ENCODE measurements at places on chromosomes 11 and 22.

GRCh38 chr22:25763239-25763777 is 21.3 kb downstream of the MYO18B start:
- no peak for DNase-seq
- H3K27ac ChIP-seq: no peak overlapping the region
- H3K27me3 ChIP-seq: peaks cover 42% of the 10 kb centered on the region

DNA sequence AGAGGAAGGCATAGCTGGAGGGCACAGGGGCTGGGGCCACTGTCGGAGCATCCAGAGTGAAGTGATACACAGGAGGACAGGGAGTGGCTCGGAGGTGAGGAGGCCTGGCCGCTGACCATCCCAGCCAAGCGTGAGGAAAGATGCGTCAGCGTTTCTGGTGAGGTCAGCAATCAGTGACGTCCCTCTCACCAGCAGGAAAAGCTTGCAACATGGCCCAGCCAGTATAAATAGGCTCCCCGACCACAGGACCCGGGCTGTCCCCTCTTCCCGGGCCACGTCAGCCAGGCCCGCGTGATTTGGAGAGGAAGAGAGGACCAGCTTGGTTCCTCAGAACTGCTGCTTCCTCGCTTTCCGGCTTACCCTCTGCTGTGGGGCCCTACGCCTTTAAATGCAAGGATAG is 4.2 kb upstream of the OSM start:
- H3K27me3 ChIP-seq: peaks cover 16% of the 10 kb centered on the region
- no peak overlapping the region for H3K27ac ChIP-seq
- DNase-seq: no peak
- H3K36me3 ChIP-seq: no peaks in the 10 kb centered on the region

- peaks cover 14% of the 10 kb centered on the region for H3K27me3 ChIP-seq
- H3K27ac ChIP-seq: no peak overlapping the region
- H3K36me3 ChIP-seq: no peaks in the 10 kb centered on the region
- no peak for DNase-seq
- peaks cover 15% of the 10 kb centered on the region for H3K4me1 ChIP-seq
Observed at GRCh38 chr11:112366777-112367176, 106.1 kb upstream of the PLET1 start.

DNA sequence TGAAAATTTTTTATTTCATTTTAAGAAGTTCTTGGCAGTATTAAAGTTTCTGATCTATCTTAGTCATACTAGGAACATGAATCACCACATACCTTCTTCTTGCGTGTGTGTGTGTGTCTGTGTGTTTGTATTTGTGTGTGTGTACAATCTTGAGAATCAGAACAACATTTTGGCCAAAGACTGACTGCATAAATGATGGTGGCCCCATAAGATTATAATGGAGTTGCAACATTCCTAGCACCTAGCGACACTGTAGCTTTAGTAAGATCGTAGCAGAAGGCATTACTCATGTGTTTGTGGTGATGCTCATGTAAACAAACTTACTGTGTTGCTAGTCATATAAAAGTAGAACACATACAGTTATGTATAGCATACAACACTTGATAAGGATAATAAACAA is 205.4 kb downstream of the FAM76B start:
- DNase-seq: no peak
- H3K4me3 ChIP-seq: no peak overlapping the region
- H3K27me3 ChIP-seq: no peaks in the 10 kb centered on the region
- H3K27ac ChIP-seq: no peak overlapping the region
- peaks cover 5% of the 10 kb centered on the region for H3K4me1 ChIP-seq

DNA sequence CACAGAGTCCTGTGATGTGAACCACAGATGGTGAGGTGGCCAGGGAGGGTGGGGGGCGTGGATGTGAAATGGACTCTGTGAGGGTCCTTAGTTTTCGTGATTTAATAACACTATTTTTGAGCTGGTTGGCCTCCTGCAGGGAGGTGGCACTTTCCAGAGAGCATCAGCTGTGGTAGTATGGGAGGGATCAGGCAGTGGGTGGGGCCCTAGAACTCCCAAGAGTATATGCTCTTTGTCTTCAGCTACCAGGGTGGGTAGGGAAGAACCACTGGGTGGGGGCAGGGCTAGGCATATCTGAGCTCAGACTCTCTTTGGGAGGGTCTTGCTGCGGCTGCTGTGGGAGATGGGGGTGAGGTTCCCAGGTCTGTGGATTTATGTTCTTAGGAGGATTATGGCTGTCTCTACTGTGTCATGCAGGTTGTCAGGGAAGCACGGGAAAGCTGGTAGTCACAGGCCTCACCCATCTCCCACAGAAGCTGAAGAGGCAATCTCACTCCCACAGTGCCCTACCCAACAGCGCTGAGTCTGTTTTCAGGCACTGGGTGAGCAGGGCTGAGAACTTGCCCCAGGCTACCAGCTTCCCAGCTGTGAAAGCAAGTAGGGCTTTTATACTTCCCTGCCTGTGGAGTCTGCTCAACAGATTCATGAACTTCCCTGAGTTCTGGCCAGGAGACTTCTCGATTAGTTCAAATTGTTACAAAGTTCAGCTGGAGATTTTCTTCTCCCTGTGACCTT is 47.9 kb upstream of the SNX19 start:
- no peaks in the 10 kb centered on the region for H3K4me1 ChIP-seq
- no peaks in the 10 kb centered on the region for H3K36me3 ChIP-seq
- no peak for DNase-seq

- peaks cover 2% of the 10 kb centered on the region for H3K27me3 ChIP-seq
- H3K27ac ChIP-seq: no peak overlapping the region
- H3K4me3 ChIP-seq: no peak overlapping the region
- DNase-seq: no peak
Observed at GRCh38 chr11:102950622-102951081, 4.9 kb downstream of the MMP13 start.

GRCh38 chr11:19958204-19958603 is 202.1 kb downstream of the DBX1 start:
- DNase-seq: no peak
- no peaks in the 10 kb centered on the region for H3K36me3 ChIP-seq
- no peak overlapping the region for H3K4me3 ChIP-seq

- peaks cover 4% of the 10 kb centered on the region for H3K27me3 ChIP-seq
- no peak overlapping the region for H3K4me3 ChIP-seq
- no peak for DNase-seq
- no peak overlapping the region for H3K27ac ChIP-seq
Observed at GRCh38 chr11:132898021-132898420, 634.3 kb downstream of the OPCML start.

DNA sequence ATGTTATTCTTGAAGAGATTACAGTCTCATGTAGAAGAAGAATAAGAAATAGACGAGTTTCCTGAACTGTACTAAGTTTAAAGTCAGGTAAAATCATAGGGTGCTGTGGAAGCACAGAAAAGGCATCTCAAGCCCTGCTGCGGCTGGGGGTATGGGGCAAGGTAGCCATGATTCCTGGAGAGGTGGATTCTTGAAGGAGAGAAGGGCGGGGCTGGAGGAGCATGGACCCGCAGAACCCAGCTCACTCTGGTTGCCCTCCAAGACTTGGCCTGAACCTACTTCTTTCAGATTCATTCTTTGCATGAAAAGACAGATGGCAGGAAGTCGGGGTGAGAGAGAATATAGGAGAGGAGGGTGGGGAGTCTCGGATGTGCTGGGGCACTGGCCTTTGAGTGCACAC is 57.8 kb downstream of the OPCML start:
- no peaks in the 10 kb centered on the region for H3K36me3 ChIP-seq
- H3K4me1 ChIP-seq: no peaks in the 10 kb centered on the region
- no peak overlapping the region for H3K27ac ChIP-seq
- H3K27me3 ChIP-seq: peaks cover 24% of the 10 kb centered on the region
- H3K4me3 ChIP-seq: no peak overlapping the region

DNA sequence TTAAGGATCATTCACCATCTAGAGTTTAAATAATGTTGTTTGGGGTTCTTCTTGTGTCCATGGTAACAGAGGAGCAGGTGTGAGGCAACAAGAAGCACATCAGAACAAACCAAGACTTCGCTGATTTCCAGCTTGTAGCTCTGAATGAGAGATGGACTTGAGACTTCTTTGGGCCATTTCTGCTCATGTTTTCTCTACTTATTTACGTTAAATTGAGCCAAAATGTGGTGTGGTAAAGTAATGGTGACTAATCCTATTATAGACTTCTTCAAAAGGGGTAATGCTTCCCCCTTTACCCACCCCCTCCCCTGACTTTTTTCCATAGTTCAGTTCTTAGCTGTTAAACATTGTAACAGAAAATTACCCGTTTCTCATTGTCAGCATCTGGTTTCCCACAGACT is 65.2 kb downstream of the CSTPP1 start:
- H3K27ac ChIP-seq: peak overlapping the region; percentile 95
- peak overlapping the region; percentile 21 for H3K4me3 ChIP-seq
- H3K4me1 ChIP-seq: peaks cover 59% of the 10 kb centered on the region
- DNase-seq: no peak
- H3K36me3 ChIP-seq: peaks cover 32% of the 10 kb centered on the region
- H3K27me3 ChIP-seq: no peaks in the 10 kb centered on the region

GRCh38 chr11:118436639-118437207 is 431 bp downstream of the KMT2A start:
- H3K27me3 ChIP-seq: peaks cover 2% of the 10 kb centered on the region
- H3K36me3 ChIP-seq: no peaks in the 10 kb centered on the region
- DNase-seq: peak; percentile 57
- peaks cover 62% of the 10 kb centered on the region for H3K4me1 ChIP-seq
- peak overlapping the region; percentile 98 for H3K27ac ChIP-seq

- no peak overlapping the region for H3K27ac ChIP-seq
- no peaks in the 10 kb centered on the region for H3K36me3 ChIP-seq
- peaks cover 8% of the 10 kb centered on the region for H3K27me3 ChIP-seq
- no peak for DNase-seq
- peaks cover 21% of the 10 kb centered on the region for H3K4me1 ChIP-seq
Observed at GRCh38 chr22:39721206-39722031, 150.9 kb downstream of the CACNA1I start.

DNA sequence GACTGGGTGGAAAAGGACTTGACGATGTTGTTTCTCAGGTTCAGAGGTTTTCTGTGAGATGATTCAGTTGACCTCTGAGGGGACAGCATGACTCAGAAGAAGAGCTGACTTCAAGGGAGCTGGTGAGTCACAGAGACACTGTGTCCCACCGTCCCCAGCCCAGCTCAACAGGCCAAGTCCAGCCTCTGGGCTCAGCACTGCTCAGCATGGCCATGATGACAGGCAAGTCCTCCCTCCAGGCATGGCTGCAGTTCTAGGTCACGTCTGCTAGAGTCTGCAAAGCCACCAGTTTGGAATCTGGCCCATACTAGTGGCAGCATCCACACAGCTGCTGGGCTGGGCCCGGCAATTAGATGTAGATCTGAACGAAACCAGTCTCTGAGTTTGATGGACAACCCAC is 12.9 kb downstream of the TRIM29 start:
- H3K27ac ChIP-seq: no peak overlapping the region
- H3K27me3 ChIP-seq: peaks cover 41% of the 10 kb centered on the region
- no peak overlapping the region for H3K4me3 ChIP-seq
- no peaks in the 10 kb centered on the region for H3K36me3 ChIP-seq
- no peak for DNase-seq

DNA sequence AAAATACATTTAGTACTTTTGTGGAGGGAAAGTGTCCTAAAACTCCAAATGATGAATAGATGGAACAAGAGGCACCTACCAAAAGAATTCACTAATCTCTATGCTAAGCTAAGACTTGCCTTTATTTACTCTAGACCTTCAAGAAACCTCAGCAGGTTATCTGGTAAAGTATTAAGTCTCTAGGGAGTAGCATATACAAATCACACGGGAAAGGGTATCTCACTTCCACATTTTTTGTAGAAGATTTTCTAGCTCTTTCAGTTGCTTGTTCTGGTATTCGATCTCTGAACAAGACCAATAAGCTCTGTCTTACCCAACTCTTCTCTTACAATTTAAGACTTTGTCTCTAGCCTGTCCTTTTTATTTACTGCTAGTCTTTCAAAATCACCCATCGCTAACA is 18.1 kb upstream of the CADM1 start:
- peaks cover 58% of the 10 kb centered on the region for H3K4me1 ChIP-seq
- no peak for DNase-seq
- H3K27me3 ChIP-seq: peaks cover 6% of the 10 kb centered on the region
- no peak overlapping the region for H3K27ac ChIP-seq
- no peak overlapping the region for H3K4me3 ChIP-seq

- H3K27me3 ChIP-seq: peaks cover 73% of the 10 kb centered on the region
- DNase-seq: no peak
- peaks cover 26% of the 10 kb centered on the region for H3K4me1 ChIP-seq
- H3K27ac ChIP-seq: no peak overlapping the region
- H3K36me3 ChIP-seq: peaks cover 12% of the 10 kb centered on the region
Observed at GRCh38 chr22:45865561-45866125, 111.3 kb downstream of the WNT7B start.

GRCh38 chr22:17552737-17553136 is 10.6 kb upstream of the SLC25A18 start:
- no peak overlapping the region for H3K4me3 ChIP-seq
- H3K27me3 ChIP-seq: no peaks in the 10 kb centered on the region
- no peak for DNase-seq
- no peaks in the 10 kb centered on the region for H3K4me1 ChIP-seq
- no peak overlapping the region for H3K27ac ChIP-seq

- H3K27me3 ChIP-seq: peaks cover 10% of the 10 kb centered on the region
- DNase-seq: no peak
- H3K36me3 ChIP-seq: no peaks in the 10 kb centered on the region
Observed at GRCh38 chr22:23164091-23164490, 16.2 kb upstream of the BCR start.

- no peak overlapping the region for H3K27ac ChIP-seq
- peaks cover 3% of the 10 kb centered on the region for H3K27me3 ChIP-seq
- H3K36me3 ChIP-seq: no peaks in the 10 kb centered on the region
- H3K4me3 ChIP-seq: no peak overlapping the region
Observed at GRCh38 chr11:95241681-95242081, 10.7 kb upstream of the SESN3 start.

DNA sequence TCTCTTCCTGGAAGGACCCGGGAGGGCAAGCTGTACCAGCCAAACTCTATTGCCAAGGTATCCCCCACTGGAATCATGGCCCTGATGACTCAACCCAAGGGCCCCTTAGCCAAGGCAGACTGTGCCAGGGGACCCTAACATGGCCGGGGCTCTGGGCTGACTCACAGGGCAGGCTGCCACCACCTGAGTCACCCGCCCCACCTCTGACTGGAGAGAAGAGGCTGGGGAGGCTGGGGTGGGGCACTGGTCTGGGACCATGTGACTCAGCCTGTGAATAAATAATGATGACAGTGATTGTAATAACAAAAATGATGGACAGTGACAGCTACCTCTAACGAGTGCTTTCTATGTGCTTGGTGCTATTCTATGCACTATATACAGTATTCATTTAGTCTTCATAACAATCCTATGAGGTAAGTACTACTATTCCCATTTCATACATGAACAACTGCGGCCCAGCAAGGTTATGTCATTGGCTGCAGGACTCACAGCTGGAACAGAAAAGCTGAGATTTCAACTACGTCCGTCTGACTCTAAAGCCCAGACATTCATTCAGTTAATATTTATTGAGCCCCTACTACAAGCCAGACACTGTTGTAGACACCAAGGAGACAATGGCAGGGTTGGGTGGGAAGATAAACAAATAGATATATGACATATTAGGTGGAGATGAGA is 84.2 kb downstream of the FBXO7 start:
- H3K27me3 ChIP-seq: peaks cover 13% of the 10 kb centered on the region
- no peak overlapping the region for H3K27ac ChIP-seq
- H3K4me3 ChIP-seq: no peak overlapping the region
- H3K4me1 ChIP-seq: peaks cover 50% of the 10 kb centered on the region
- H3K36me3 ChIP-seq: no peaks in the 10 kb centered on the region

- H3K4me1 ChIP-seq: peaks cover 39% of the 10 kb centered on the region
- no peaks in the 10 kb centered on the region for H3K36me3 ChIP-seq
- DNase-seq: no peak
- no peak overlapping the region for H3K27ac ChIP-seq
Observed at GRCh38 chr11:134066943-134067885, 1.7 kb upstream of the JAM3 start.

GRCh38 chr11:4134806-4135205 is 40.2 kb downstream of the RRM1 start:
- H3K27ac ChIP-seq: no peak overlapping the region
- DNase-seq: no peak
- H3K27me3 ChIP-seq: no peaks in the 10 kb centered on the region
- no peaks in the 10 kb centered on the region for H3K4me1 ChIP-seq
- H3K4me3 ChIP-seq: no peak overlapping the region
